ENCODE measurements at places on chromosomes 1 and 21.
A peak's percentile ranks its signal among the peaks of the same experiment; 100 is the strongest.

- DNase-seq = no peak
Measured at GRCh38 chr1:15220825-15221431, 26.1 kb upstream of the FHAD1 start.

DNA sequence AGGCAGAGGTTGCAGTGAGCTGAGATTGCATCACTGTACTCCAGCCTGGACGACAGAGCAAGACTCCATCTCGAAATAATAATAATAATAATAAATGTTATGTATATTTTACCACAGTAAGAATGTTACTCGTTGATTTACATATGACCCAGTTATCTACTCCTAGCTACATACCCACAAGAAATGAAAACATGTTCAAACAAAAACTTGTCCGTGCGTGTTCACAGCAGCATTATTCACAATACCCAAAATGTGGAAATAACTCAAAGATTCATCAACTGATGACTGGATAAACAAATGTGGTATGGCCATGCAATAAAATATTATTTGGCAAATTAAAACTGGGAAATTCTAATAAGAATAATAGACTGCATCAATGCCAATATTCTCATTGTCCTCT is 31.7 kb upstream of the ENSA start:
- no peak for DNase-seq

DNA sequence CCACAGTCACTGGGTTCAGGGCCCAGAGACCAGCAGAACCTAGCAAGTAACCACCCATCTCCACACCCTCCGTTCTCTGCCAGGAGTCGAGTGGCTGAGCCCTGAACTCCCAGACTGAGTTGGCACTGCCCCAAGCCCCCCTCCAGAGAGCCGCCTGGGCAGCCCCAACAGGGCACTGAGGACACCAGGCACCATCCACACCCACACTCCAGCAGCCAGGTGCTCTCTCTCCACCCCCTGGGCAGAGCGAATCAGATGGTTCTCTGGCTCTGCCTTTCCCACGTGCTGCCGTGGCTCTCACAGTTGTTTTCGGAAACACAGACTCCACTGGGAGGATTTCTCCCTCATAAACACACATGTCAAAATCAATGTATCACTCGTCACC is 13.6 kb downstream of the WDR4 start:
- DNase-seq = no peak

- DNase-seq = peak; percentile 92
Measured at GRCh38 chr1:88891318-88891950, at the start of gene GTF2B. TSS of gene GTF2B (minus strand) at chr1:88891567. CDS start at chr1:88891499, 68 bp downstream.

GRCh38 chr1:10456661-10457060 is 6.8 kb downstream of the CORT start:
- no peak for DNase-seq

DNA sequence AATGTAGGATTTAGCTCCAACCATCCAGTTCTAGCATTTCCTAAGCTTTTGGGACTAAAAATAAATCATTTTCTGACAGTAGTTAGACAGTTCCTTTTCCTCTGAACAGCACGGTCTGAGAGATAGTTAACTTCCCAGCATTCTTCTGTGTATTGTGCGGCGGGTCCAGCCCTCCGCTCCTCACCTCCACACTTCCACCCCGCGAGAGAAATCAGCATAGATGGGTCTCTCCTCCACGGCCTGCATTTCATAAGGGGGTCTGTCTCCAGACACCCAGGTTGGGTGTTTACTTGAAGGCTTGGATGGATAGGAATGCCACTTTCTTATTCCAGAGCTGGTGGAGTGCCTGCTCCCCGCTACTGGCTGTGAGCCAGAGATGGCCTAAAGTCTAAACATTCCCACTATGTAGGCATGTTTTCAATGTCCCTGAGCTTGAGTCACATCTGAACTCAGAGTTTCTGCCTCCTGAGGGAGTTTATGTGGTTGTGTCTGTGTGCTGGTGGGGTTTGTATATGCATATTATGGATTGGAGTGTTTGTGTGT is 38.0 kb upstream of the PPP2R5A start:
- DNase-seq = no peak

DNA sequence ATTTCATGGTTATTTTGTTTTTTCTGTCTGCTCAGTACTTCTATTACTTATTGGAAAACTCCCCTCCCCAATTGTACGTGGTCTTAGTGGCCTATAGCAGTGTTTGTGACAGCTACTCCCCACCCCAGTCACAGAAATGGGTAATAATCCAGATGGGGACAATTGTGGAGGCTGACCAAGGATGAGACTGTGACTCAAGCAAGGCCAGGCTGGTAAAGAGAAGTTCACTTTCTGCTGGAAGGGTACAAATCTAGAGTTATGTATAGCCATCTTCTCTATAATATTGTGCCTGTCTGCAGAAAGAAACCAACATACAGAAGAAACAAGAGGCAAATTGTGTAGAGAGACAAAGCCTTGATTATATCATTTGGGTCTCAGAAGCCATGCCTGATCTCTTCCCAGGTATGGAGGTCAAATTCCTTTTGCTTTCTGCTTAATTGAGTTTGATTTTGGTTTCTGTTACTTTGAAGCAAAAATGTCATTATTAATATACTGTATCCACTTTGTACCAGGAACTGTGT is 270.4 kb downstream of the HLX start:
- no peak for DNase-seq

- no peak for DNase-seq
Measured at GRCh38 chr1:15825800-15826199, 18.4 kb upstream of the UQCRHL start.

DNA sequence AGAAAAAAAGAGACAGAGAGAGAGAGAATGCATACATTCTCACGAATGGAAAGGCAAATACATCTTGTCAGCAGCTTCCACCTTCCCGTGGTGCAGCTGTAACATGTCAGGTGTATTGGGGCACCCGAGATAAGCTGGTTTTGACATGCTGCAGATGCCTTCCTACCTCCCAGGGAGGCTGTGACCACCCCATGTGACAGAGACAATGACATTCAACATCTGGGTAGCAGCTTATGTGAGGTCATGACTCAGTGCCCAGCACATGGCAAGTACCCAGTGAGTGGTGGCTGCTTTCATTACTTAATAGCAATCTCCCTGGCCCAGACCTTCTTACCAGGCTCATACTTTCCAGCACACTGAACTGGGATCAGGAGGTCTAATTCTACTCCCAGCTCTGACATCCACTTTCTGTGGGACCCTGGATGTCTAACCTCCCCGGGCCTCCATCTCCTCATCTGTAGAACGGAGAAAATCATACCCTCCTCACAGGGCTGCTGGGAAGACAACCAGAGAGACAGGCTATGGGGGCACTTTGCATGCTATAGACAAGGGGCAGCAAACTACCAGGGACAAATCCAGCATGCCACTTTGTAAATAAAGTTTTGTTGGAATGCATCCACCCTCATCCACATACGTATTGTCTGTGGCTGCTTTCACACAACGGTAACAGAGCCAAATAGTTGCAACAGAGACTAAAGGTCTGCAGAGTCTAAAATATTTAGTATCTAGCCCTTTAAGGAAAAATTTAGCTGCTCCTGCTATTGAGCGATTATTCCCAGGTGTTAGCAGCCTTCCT is 38.5 kb upstream of the ZBTB40 start:
- no peak for DNase-seq

GRCh38 chr1:2459757-2460156 is 16.3 kb upstream of the PLCH2 start:
- DNase-seq = no peak

DNA sequence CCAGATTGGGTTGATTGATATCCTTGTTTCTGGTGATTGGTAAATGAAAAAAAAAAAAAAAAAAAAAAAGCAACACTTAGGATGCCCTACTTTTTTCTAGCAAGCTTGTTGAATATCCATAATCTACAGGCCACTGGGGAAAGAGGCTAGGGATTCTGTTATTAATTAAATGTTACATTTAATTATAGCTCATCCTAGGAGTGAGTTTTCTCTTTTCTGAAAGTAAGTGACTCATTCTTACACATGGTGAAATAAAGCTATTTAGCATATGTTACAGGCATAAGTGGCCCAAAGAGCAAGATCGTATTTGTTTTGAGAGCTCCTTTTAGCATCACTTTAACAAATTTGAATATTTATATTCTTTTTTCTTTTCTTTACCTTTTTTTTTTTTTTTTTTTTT is 94.5 kb downstream of the FNBP1L start:
- DNase-seq = no peak

GRCh38 chr1:212167098-212167497 is 118.1 kb upstream of the PPP2R5A start:
- DNase-seq = no peak

DNA sequence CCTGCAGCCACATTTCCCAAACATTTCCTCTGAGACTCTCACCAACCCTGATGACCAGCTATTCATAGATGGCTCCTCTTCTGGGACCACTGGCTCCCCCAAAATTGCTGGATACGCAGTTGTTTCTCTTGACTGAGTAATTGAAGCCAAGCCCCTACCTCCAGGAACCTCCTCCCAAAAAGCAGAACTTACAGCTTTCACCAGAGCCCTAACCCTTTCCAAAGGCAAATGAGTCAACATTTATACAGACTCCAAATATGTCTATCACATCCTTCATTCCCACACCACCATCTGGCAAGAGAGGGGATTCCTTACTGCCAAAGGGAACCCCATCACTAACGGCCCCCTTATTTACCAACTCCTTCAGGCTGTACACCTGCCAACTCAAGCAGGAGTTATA is 20.3 kb upstream of the CA6 start:
- no peak for DNase-seq

GRCh38 chr1:87673748-87674147 is 345.1 kb downstream of the LMO4 start:
- DNase-seq = no peak

- no peak for DNase-seq
Measured at GRCh38 chr1:65836686-65837085, 44.0 kb downstream of the PDE4B start.

GRCh38 chr1:213381572-213382084 is 330.6 kb downstream of the RPS6KC1 start:
- no peak for DNase-seq

DNA sequence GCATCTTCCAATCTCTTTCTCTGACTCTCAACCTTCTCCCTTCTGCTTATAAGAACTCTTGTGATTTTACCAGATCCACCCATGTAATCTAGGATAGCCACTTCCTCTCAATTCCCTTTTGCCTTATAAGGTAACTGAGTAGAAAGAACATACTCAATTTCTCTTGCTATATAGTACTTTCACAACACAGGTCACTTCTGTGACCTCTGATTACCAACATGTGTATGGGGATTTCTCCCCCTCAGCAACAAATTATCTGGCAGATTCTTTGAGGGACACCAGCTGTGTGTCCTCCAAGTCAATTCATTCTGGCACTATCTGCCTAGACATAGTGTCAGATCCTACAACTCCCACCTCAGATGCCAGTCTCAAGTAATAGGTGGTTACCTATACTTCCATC is 62.5 kb downstream of the IL23R start:
- no peak for DNase-seq

DNA sequence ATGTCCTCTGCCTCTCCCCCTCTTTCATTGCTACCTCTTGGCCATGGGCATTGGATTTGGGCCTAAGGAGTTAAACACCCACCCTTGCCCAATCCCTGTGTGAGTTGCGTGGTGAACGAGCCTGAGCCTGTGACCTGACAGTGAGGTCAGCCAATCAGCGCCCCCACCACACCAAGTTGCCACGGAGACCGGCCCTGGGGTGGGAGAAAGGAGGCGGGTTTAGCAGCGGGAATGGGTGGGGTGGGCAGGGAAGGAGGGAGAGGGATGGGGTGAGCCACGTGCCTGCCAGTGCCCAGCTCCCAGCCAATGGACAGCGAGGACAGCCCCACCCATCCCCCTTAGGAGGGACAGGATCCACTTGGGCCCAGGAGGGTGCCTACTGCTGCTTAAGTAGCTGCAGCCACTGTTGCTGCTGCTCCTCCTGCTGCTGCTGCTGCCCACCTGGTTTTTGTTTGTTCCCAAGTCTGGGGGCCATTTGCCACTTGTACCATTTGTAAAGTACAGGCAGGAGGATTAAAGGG is 9.5 kb downstream of the ZBTB7B start:
- DNase-seq = no peak

DNA sequence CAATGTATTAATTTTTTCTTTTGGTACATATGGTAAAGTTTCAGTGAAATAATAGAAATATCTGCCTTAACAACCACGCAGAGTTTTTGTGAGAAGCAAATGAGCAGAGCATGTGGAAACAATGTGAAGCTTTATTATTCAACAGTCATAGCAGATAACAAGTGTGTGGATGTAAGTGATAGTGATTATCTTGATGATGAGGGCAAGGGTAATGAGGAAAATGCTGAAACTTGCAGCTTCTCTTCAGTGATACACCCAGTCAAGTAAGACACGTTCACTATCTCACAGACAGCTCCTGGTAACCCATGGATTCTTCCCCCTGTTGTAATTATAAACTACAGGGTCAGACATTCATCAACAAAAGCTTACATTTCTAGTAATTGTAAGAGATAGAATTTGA is 14.6 kb upstream of the OR2L5 start:
- DNase-seq = no peak

- DNase-seq = no peak
Measured at GRCh38 chr1:42888013-42888633, 41.7 kb downstream of the ZNF691 start.

DNA sequence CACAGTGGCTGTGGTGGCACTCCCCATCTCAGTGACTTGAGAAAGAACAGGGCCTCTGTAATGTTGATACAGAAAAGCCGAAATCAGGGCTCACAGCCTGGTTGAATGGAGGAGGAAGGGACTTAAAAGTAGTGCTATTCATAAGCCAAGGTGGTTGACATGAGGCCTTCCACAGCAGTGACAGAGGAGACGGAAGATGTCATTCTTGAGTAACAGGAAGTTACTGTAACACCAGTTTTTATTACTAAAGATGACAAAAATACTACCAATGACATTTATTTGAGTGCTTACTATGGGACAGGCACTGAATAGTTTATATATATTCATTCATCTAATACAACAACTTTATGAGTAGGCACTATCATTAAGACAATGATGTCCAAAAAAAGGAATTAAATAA is 52.8 kb upstream of the GNG12 start:
- DNase-seq = no peak

- DNase-seq = peak; percentile 47
Measured at GRCh38 chr1:35726450-35727433, 8.1 kb upstream of the C1orf216 start.

GRCh38 chr1:154323493-154323892 is 1.8 kb upstream of the ATP8B2 start:
- no peak for DNase-seq

- no peak for DNase-seq
Measured at GRCh38 chr1:93579891-93580290, 101.7 kb downstream of the BCAR3 start.
